ENCODE measurements at places on chromosomes 7 and 10.

GRCh38 chr7:41916450-41916927 is 213.6 kb upstream of the INHBA start:
- H3K4me3 ChIP-seq, result no peak overlapping the region
- H3K27ac ChIP-seq, result no peak overlapping the region
- peaks cover 15% of the 10 kb centered on the region for H3K27me3 ChIP-seq
- no peaks in the 10 kb centered on the region for H3K36me3 ChIP-seq

DNA sequence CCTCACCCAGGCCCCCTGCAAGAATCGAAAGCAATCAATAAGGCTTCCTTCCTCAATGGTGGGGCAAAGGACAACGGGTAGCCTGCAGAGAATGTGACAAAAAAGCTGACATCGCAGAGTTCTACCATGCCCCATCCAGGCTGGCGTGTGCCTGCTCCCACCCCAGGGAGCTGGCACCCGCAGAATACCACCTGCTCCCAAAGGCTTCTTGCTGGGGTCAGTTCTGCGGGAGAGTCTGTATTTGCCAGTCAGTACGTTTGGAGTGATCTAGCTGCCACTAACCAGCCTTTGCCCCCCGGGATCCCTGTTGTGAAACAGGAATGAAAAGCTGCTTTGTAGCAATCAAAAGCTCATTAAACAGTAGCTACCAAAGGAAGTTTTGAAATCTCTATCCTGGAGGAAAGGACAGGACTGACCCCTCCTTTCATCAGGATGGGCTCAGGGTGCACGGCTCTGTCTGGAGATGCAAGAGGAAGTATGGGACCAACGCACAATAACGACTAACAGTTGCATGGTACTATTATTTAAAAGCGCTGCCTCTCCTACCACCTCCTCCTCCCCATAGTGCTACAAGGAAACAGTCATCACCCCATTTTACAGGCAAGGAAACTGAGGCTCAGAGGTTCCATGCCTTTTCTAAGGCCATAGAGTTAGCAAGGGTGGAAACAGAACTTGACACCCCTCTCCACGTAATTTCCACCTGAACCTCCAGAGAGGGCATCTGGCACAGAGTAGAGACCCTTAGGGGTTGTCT is 67.0 kb downstream of the FGFR2 start:
- peaks cover 3% of the 10 kb centered on the region for H3K4me1 ChIP-seq
- H3K4me3 ChIP-seq, result no peak overlapping the region
- H3K36me3 ChIP-seq, result no peaks in the 10 kb centered on the region
- no peak overlapping the region for H3K27ac ChIP-seq
- DNase-seq, result no peak

- H3K4me3 ChIP-seq, result no peak overlapping the region
- H3K27ac ChIP-seq, result no peak overlapping the region
- no peak for DNase-seq
- H3K27me3 ChIP-seq, result no peaks in the 10 kb centered on the region
These were observed 226.9 kb downstream of the GLRX3 start for GRCh38 chr10:130363051-130363450.

GRCh38 chr7:95621404-95621803 is 25.1 kb upstream of the PDK4 start:
- H3K27me3 ChIP-seq, result no peaks in the 10 kb centered on the region
- no peak overlapping the region for H3K4me3 ChIP-seq
- H3K36me3 ChIP-seq, result no peaks in the 10 kb centered on the region

DNA sequence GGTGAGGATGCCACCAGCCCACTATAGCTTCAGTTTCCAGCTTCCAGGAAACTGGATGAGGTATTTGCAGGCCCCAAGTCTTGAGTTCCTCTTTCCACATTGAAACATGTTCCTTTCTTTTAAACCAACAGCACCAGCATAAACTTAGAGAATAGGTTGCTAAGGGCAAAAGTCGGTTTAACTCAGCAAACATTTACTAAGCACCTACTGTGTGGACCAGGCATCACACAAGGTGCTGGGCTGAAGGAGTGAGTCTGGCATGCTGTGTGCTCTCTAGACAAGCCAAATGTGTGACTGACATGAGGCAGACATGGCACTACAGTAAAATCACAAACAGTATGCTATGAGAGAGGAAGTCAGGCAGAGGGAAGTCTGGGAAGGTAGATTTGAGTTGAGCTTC is 11.0 kb upstream of the RASSF4 start:
- peaks cover 5% of the 10 kb centered on the region for H3K36me3 ChIP-seq
- no peak overlapping the region for H3K27ac ChIP-seq
- H3K4me3 ChIP-seq, result no peak overlapping the region

GRCh38 chr10:98293550-98294269 is 25.7 kb upstream of the LOXL4 start:
- H3K27ac ChIP-seq, result no peak overlapping the region
- H3K36me3 ChIP-seq, result no peaks in the 10 kb centered on the region
- DNase-seq, result no peak
- no peak overlapping the region for H3K4me3 ChIP-seq

GRCh38 chr10:114084215-114084614 is 40.5 kb downstream of the ADRB1 start:
- peak; percentile 23 for DNase-seq
- no peak overlapping the region for H3K4me3 ChIP-seq
- no peaks in the 10 kb centered on the region for H3K4me1 ChIP-seq
- H3K36me3 ChIP-seq, result no peaks in the 10 kb centered on the region
- H3K27me3 ChIP-seq, result peaks cover 27% of the 10 kb centered on the region
- no peak overlapping the region for H3K27ac ChIP-seq

DNA sequence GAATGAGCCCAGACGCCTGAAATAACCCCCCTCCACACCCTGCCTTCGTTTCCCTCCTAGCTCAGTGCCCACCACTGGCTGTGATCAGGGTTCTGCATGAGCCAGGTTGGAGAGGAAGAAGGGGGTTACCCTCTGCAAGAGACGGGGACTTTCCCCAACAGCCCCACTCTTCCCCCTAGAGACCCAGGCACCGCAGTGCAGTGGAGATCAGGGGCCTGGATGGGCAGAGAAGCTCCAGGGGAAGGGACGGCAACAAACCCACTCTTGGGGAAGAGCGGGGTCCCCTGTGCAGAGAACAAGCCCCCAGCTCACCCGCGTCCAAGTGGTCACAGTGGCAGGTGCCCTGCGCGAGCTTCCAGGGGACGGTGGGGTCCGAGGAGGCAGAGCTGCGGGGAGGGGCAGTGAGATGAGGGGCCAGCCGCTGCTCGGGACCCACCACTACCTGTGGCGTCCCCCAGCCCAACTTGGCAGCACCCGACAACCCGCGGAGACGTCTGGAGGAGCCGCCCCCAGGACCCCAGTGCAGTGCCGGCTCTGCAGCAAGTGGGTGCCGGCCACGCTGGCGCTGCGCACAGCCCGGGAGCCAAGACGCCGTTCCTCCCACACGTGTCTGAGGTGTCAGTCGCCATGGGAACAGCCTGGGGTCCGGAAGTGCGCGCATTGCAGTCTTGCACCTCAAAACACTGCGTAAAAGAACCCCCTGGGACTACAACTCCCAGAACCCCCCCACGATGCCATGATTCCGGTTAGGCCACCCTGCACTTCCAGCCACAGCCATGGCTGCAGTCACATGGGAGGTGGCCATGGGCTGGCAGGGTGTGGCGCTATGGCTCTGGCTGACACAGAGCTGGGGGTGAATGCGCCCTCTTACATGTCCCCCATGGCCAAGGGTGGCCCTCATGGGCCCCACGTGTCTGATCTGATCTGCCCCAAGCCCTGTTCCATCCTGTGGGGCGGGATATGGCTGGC is 45.8 kb upstream of the WIPI2 start:
- H3K4me1 ChIP-seq, result peaks cover 5% of the 10 kb centered on the region
- H3K36me3 ChIP-seq, result no peaks in the 10 kb centered on the region
- no peaks in the 10 kb centered on the region for H3K27me3 ChIP-seq

- no peaks in the 10 kb centered on the region for H3K4me1 ChIP-seq
- H3K4me3 ChIP-seq, result no peak overlapping the region
- DNase-seq, result no peak
- no peak overlapping the region for H3K27ac ChIP-seq
These were observed 17.8 kb upstream of the CCNJ start for GRCh38 chr10:96025566-96025965.

DNA sequence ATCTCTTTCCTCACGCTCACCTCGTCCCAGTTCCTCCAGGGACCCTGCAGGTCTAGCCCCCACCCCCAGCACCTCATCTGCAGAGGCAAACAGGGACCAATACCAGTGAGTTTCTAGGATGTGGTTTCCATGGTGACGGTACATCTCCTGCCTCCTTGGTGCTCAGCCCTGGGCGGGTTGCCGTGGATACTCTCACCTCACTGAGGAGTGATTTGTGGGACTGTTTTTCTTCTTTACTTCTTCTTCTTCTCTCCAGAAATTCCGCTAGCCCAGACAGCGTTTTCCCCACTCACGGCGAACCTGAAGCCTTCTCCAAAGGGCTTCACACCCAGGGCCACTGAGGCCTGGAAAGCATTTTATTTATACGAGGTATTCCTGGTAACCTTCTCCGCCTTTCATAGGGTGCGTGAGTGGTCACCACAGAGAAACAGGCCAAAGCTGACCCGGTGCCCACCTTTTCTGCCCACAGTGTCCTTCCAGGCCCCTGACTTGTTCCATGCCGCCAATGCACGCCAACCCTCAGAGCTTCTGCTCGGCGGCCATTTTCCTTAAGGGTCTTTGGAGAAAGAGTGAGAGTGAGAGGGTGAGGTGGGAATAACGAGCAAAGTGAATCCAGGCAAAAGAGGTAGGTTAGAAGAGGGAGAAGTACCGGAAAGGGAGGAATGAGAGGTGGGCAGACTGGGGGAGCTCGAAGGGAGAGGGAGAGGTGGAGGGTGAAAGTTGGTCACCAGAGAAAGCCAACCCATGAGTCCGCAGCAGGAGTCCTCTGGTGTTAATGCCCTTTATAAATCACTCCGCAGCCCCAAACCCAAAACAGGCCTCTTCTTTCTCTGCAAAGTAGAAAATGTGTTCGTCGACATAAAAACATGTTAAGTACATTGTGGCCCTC is 15.5 kb downstream of the FAM241B start:
- peaks cover 3% of the 10 kb centered on the region for H3K27me3 ChIP-seq
- H3K4me1 ChIP-seq, result no peaks in the 10 kb centered on the region
- no peak overlapping the region for H3K27ac ChIP-seq
- no peak overlapping the region for H3K4me3 ChIP-seq

GRCh38 chr7:130065500-130066152 is 4.7 kb upstream of the KLHDC10 start:
- no peak overlapping the region for H3K27ac ChIP-seq
- no peak for DNase-seq
- H3K4me1 ChIP-seq, result peaks cover 4% of the 10 kb centered on the region
- no peaks in the 10 kb centered on the region for H3K36me3 ChIP-seq
- no peaks in the 10 kb centered on the region for H3K27me3 ChIP-seq

- H3K4me3 ChIP-seq, result no peak overlapping the region
- peaks cover 4% of the 10 kb centered on the region for H3K27me3 ChIP-seq
- H3K36me3 ChIP-seq, result no peaks in the 10 kb centered on the region
- DNase-seq, result no peak
These were observed 35.5 kb upstream of the HABP2 start for GRCh38 chr10:113517165-113517900.

- peaks cover 16% of the 10 kb centered on the region for H3K36me3 ChIP-seq
- no peaks in the 10 kb centered on the region for H3K4me1 ChIP-seq
- H3K4me3 ChIP-seq, result no peak overlapping the region
These were observed 16.8 kb upstream of the NDST2 start for GRCh38 chr10:73828161-73828560.

DNA sequence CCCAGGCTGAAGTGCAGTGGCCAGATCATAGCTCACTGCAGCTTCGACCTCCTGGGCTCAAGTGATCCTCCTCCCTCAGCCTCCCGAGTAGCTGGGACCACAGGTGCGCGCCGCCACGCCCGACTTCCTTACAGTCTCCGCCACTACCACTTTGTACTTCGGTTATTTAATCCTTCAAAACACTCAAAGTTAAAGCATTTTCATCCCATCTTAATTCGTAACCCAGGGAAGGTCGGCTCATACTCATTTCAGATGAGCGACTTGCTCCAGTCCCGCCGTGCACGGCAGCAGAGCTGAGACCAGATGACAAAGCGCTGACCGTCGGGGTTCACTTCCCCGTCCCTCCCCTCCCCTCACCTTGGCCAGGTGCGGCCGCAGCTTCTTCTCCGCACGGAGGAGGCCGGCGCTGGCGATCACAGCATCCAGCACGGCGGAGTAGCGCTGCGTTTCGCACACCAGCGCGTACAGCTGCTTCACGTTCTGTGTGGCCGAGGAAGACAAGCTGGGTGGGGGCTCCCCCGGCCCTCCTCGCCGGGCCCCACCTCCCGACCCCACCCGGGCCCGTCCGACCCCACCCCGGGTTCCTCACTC is 457 bp downstream of the NSUN5 start:
- H3K36me3 ChIP-seq, result peaks cover 32% of the 10 kb centered on the region
- peak overlapping the region; percentile 99 for H3K4me3 ChIP-seq
- H3K4me1 ChIP-seq, result peaks cover 20% of the 10 kb centered on the region
- no peaks in the 10 kb centered on the region for H3K27me3 ChIP-seq
- no peak for DNase-seq

GRCh38 chr7:149873970-149874643 is 338 bp downstream of the ATP6V0E2 start:
- peaks cover 25% of the 10 kb centered on the region for H3K36me3 ChIP-seq
- peak overlapping the region; percentile 85 for H3K27ac ChIP-seq
- H3K27me3 ChIP-seq, result no peaks in the 10 kb centered on the region
- no peak for DNase-seq
- peak overlapping the region; percentile 79 for H3K4me3 ChIP-seq

GRCh38 chr7:159019111-159019510 is 125.6 kb downstream of the VIPR2 start:
- H3K27me3 ChIP-seq, result peaks cover 2% of the 10 kb centered on the region
- H3K4me3 ChIP-seq, result no peak overlapping the region
- H3K36me3 ChIP-seq, result no peaks in the 10 kb centered on the region
- no peak for DNase-seq
- peaks cover 9% of the 10 kb centered on the region for H3K4me1 ChIP-seq

- H3K4me1 ChIP-seq, result peaks cover 25% of the 10 kb centered on the region
- H3K4me3 ChIP-seq, result no peak overlapping the region
- peaks cover 70% of the 10 kb centered on the region for H3K36me3 ChIP-seq
- H3K27me3 ChIP-seq, result no peaks in the 10 kb centered on the region
These were observed 4.3 kb downstream of the ZNF3 start for GRCh38 chr7:100077205-100077604.

- H3K36me3 ChIP-seq, result peaks cover 4% of the 10 kb centered on the region
- DNase-seq, result no peak
- H3K27me3 ChIP-seq, result peaks cover 5% of the 10 kb centered on the region
These were observed at the start of gene ENTPD1 for GRCh38 chr10:95756041-95756761. TSS of gene ENTPD1 (plus strand) at chr10:95756163. CDS start at chr10:95756240, 77 bp downstream.

GRCh38 chr10:133190225-133190624 is 30.2 kb downstream of the KNDC1 start:
- H3K4me3 ChIP-seq, result no peak overlapping the region
- H3K4me1 ChIP-seq, result no peaks in the 10 kb centered on the region
- peaks cover 7% of the 10 kb centered on the region for H3K27me3 ChIP-seq
- no peak for DNase-seq

DNA sequence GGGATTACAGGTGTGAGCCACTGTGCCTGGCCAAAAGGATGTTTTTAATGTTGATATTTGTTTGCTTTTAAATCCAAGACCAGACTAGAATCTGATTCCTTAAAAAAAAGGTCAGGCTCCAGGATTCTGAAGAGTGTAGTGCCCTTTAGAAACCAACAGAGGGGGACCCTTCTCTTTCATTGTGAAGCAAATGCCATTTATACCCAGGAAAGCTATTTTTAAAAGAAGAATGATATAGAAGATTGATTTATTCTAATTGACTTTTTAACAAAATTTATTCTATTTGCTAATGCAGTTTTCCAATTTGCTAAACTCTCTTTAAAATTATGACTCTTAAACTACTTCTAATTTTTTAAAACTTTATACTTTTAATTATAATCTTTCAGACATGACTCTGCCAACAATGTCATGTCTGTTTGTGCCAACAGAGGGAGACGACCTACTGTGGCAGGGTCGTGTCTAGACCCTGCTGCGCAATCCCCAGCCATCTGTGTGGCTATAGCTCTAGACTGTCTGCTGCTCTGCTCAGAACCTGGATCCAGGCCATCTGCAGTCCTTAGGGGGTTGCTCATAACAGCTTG is 201.0 kb upstream of the IMMP2L start:
- H3K36me3 ChIP-seq, result no peaks in the 10 kb centered on the region
- peaks cover 2% of the 10 kb centered on the region for H3K27me3 ChIP-seq
- H3K4me1 ChIP-seq, result no peaks in the 10 kb centered on the region
- no peak for DNase-seq
